Tongue (tissue), 3 donors: ENCODE measurements at places on chromosomes 4 and X.

- no peak for DNase-seq
Observed at GRCh38 chrX:31237189-31237588, 165.3 kb upstream of the FTHL17 start.

DNA sequence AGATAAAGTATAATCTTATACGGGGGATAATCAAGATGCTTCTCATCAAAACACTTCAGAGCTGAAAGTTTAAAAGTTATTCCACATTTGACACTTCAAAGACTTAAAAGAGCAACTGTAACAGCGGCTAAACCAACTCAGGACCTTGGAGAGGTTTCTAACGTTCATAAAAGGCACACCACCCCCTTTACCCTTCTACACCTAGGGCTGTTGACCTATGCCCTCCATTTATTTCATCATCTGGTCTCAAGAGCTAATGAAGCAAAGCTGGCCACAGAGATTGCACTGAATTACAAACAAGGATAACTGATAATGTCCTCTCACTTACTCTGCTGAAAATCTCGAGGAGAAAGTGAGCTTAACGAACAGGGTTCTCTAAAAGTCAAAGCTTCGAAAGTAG lies 1.1 kb upstream of the RPS6KA6 start:
- DNase-seq: no peak

DNA sequence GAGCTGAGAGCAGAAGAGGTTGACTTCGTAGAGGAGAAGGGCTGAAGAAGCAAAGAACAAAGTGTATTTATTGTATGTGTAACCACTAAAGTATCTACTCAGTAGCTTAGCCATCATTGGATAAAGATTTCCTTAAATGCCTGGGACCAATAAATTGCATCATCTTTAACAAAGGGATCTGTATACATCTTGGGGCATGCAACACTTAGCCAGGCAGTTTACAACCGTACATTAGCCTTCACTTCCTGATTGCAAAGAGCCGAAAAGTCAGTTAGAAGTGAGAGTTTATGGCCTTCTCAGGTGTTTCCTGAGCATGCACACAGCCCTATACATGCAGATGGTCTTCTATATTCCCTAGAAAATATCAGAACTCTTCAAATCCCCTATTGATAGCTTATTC lies 68.0 kb upstream of the MAGED1 start:
- no peak for DNase-seq

DNA sequence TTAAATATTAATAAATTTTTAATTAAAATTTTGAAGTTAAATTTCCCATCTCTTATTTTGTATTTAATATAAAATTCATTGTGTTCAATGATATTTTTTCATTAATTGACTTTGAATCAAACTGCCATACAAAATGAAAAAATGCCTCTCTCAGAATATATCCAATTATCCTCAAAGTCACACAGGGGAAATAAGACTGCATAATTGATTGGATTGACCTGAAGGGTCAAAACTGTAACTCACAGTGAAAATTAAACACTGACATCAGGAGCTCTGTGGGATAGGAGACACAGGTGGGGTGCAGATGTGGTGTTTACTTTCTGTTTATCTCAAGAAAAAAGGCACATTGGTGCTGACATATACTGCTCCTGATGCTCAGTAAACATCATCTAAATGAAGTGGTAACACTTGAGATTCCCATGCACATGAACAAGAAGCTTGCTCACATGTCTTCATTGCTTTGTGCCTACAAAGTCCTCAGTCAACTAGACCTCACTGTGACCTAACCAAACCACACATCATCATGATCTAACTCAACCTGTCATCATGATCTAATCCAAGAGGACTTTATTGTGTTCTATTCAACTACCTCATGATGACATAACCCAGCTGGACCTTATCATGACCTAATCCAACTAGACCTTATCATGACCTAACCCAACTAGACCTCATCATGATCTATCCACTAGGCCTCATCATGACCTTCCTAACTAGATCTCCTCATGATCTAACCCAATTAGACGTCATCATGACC lies 83.7 kb downstream of the DHRSX start:
- DNase-seq: no peak

- no peak for DNase-seq
Observed at GRCh38 chr4:111813555-111814140, 331.6 kb upstream of the FAM241A start.

DNA sequence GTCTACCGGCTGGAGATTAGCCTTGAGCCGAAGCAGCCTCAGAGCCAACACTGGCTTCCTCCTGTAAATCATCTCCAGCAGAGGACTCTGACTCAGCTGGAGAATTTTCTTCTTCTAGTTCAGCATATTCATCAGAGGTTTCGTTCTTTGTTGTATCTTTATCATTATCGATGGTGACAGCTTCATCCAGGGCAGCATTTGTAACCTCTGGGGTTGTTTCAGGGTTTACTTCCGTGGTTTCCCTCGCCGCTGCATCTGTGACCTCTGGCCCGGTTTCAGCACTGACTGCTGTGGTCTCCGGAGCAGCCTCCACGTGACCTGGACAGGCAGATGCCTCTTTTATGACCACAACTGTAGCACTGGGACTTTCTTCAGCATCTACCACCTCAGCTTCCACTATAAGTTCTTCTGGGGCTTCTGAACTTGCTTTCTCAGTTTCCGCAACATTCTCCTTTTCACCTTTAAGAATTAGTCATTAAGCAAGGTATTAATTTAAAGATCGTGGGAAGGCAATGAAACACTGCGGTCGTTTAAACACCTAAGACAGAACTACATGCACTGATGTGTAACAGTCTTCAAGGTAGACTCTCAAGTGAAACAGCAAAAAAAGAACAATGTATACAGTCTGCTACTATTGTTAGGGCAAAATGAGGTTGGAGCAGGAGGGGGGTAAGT lies 13.3 kb downstream of the MGARP start:
- peak; percentile 44 for DNase-seq

GRCh38 chrX:97845451-97845850 lies 961.7 kb downstream of the RPA4 start:
- DNase-seq: no peak

- no peak for DNase-seq
Observed at GRCh38 chrX:4787971-4788370, 1074.5 kb upstream of the PRKX start.

DNA sequence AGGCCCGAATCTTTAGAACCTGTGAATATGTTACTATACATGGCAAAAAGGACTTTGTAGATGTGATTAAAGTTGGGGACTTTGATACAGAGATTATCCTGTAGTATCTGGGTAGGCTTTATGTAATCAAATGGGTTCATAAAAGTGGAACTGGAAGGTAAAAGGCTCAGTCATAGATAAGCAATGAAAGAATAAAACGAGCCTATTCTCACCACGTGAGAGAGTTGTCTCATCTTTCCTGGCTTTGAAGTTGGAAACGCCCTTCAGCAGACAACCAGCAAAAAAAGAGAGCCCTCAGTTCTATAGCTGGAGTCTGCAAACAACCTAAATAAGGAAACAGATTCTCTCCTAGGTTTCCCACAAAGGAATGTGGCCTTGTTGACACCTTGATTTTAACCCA lies 805.8 kb upstream of the DIAPH2 start:
- no peak for DNase-seq

DNA sequence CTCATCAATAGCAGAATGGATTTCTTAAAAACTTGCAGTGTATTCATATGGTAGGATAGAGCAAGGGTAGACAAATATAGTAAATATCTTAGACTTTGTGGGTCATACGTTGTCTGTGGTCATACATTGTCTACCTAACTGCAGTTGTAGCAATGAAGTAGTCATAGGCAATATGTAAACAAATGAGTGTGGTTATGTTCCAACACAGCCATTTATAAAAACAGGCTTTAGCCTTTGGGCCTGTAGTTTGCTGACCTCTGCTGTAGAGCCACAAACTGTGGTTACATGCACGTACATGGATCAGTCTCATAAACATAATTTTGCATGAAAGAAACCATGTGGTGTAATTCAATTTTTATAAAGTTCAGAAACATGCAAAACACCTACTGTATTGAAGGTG lies 98.9 kb downstream of the LARP1B start:
- no peak for DNase-seq

DNA sequence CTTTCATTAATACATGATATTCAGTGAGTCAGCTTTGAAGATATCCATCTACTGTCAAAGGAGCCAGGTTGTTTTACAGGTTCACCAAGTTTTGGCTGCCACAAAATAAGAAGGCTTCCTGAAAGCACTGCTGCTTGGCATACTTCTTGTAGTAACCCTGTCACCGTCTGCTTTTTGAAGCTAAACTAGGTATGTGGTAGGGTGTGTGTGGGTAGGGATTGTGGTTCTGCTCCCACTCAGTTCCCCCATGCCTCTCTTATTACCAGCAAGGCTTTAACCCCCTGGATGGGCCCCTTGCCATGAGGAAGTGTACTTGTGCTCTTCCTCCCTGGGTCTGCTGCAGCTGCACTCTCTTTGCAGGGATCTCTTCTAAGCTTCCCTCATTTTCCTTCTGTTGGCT lies 191.2 kb downstream of the BANK1 start:
- peak; percentile 40 for DNase-seq

DNA sequence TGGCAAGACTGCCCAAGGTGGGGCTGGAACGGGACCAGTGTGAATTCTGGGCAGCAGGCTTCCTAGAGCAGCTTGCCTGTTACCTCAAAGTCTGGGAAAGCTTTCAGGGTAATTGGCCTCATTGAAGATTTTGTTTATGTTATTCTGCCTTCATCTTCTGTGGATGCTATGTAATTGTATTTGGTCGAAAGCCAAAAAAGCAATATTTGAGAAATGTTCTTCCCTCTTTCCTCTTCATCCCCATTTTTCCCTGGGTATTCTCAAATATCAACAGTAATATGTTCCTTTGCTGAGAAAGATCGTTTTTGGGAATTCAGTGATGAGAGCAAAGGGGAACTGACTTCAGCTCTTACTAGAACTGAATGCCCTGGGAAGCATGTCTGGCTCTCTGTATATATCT lies 12.9 kb downstream of the TMEM131L start:
- peak; percentile 64 for DNase-seq

DNA sequence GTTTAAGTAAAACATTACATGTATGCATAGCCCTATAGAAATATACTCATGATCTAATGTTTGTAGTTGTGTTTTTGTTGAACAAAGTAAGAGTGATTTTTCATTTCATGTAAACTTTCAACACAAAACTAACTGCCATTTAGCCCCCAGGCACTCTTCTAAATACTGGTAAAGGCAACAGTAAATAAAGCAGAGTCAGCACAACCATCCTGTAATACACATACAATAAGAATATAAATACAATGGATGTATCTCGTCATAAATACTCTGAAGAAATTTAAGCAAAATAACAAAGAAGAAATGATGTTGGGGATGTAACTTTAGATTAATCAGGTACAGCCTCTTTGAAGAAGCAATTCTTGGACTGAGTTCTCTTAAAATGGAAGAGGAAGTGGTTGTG lies 821.2 kb downstream of the ARAP2 start:
- DNase-seq: no peak

GRCh38 chr4:3729188-3729881 lies 36.9 kb upstream of the ADRA2C start:
- peak; percentile 53 for DNase-seq

DNA sequence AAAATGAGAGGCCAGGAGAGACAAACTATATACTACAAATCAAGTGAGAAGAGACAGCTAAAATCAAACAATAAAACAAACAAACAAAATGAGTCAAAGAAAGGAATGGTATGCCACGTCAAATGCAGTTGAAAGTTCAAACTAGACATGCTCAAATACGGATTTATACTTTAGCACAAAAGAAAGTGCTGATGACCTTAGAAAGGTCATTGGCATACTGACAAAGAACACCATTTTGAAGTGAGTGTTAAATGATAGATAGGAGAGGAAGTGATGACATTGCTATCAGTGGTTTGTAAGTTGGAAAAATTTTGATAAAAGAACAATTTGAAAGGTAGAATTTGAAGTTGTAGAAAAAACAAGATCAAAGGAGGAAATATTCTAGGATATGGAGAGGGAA lies 55.3 kb downstream of the TECRL start:
- no peak for DNase-seq

GRCh38 chrX:53354669-53355068 lies 67.8 kb downstream of the SMC1A start:
- DNase-seq: no peak

DNA sequence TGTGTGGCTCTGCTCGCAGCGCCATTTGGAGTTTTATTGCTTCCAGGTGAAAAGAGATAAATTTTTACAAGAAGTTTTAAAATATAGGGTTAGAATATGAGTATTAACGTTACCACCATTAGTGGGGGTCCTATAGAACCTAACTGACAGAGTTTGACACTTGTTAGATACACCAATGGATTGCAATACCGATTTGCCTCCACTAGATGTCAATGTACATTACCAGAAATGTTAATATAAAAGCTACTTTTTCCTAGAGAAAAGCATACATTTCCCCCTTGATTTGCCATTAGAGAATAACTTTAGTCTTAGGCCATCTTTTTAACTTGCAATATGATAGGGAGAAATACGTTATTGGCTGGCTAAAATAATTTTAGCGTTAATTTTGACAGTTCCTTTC lies 108.4 kb downstream of the LINC00632 start:
- peak; percentile 27 for DNase-seq

DNA sequence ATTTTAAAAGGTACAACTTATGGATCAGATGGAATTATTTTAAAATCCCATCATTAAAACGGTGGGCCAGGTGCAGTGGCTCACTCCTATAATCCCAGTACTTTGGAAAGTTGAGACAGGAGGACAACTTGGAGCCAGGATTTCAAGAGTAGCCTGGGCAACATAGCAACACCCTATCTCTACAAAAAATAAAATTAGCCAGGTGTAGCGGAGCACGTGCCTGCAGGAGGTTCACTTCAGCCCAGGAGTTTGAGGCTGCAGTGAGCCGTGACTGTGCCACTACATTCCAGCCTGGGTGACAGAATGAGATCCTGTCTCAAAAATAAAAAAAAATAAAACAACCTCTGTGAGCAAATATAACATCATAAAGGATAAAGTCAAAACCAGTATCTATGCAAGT lies 11.4 kb downstream of the ADH5 start:
- no peak for DNase-seq

DNA sequence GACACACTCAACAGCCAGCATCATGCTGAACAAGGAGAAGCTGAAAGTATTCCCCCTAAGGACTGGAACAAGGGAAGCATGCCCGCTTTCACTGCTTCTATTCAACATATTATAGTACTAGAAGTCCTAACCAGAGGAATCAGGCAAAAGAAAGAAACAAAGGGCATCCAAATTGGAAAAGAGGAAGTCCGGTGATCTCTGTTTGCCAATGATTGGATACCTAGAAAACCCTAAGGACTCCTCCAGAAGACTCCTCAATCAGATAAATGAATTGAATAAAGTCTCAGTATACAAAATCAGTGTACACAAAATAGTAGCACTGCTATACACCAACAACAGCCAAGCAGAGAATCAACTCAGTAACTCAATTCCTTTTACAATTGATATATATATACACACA lies 44.8 kb downstream of the ARFIP1 start:
- no peak for DNase-seq

DNA sequence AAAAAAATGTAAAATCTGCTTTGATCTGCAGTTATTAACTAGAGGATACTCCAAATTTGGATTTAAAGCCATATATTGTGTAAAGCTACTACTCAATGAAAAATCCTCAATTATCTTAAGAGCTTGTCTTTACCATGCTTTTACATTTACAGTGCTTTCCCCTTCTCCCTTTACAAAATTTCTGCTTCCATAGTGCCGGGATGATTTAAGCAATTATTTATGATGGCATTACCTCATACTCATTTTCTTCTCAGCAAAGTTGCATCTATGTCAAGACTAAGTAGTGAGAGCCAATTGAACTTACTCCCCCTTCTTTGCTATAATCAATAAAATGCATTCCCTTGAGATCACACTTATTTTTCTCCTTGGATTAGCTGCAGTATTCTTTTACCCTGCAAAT lies 505.4 kb upstream of the AGA start:
- no peak for DNase-seq
